Amygdala (tissue), 56 donors: ENCODE measurements at places on chromosomes 3 and 15.

DNA sequence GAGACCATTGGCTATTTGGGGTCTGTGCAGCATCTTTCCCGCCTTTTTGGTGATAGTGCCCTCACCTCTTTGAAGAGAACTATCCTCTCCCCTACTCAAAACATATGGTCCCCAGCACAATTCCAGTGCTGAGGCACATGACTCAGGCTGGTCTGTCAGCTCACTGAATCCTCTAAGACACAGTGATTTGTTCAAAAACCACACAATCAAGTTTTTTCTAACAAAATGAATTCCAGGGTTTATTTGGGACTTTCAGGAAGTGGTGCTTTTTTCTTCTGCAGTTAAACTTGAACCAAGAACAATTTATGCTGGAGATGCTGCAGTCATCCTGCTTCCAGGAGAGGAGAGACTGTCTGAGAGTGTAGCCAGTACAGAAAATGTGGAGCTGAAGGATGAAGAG lies 142.5 kb upstream of the LMCD1 start:
- DNase-seq: no peak

DNA sequence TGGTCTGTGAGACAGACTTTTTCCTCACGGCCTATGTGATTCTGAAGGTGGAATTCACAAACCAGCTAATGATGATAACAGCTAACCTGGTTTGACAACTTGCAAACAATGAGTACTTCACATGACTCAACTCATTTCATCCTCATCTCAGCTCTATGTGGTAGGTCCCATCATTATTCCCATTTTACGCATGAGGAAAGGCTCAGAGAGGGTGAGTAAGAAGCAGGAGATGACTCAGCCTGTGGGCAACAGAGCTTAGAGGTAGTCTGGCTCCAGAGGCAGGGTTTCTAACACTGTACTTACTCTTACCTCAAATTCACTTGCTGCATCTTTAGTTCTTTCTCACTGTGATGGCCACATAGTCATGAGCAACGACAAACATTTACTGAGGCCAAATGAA lies 25.8 kb upstream of the PSMD6 start:
- DNase-seq: no peak

GRCh38 chr3:133227813-133228212 lies 172.0 kb upstream of the BFSP2 start:
- no peak for DNase-seq

- DNase-seq: no peak
Measured at GRCh38 chr3:156952011-156952410, 125.9 kb downstream of the LEKR1 start.

GRCh38 chr15:75029378-75030022 lies 6.1 kb downstream of the PPCDC start:
- peak; percentile 66 for DNase-seq

DNA sequence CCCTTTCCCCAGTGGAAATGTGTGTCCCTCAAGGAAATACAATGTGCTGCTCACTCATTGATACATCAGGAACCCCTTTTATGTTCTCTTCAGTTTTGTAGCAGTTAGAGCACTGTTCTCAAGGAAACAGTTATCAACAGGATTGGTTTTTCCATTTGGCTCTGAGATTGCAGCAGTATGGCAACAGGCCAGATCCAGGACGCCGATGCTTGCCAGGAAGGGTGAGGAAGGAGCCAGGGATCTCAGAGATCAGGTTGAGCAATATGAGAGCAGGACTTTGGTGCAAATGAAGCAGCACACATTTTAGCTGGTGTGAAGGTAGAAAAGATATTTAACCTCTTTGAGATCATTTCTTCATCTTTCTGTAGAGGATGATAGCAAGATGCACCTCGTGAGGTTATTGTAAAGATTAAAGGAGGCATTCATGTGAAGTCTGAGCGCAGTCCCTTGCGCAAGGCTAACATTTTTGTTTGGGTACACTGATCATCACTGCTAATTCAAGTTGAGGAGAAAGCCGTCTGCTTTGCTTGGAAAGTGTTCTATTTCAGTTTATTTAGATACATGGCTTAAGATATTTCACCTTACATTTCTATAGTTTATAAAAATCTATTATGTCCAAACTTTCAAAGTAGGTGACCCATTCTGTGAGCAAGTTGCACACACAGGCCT lies 68.5 kb downstream of the KCNH8 start:
- no peak for DNase-seq

DNA sequence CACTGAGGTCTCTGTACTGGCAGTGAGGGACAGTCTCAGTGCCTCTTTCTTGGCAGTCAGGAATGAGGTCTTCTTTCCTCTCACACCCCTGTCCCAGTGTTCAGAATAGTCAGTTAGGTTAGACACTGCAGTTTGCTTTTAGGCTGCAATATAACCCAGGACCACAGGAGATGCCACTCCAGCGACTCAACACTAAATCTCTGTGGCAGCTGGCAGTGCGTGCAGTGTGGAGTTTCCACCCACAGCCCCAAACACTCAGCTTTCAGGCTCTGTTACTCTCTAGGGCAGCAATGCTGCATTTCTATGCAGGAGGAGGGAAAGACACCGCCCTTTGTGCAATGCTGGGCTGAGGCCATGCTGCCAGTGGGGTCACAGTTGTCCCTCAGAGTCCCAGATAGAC lies 150.2 kb upstream of the SUCLG2 start:
- DNase-seq: no peak

- no peak for DNase-seq
Measured at GRCh38 chr3:156145866-156146265, 25.5 kb downstream of the KCNAB1 start.

- DNase-seq: no peak
Measured at GRCh38 chr3:11362600-11362999, 90.4 kb downstream of the ATG7 start.

DNA sequence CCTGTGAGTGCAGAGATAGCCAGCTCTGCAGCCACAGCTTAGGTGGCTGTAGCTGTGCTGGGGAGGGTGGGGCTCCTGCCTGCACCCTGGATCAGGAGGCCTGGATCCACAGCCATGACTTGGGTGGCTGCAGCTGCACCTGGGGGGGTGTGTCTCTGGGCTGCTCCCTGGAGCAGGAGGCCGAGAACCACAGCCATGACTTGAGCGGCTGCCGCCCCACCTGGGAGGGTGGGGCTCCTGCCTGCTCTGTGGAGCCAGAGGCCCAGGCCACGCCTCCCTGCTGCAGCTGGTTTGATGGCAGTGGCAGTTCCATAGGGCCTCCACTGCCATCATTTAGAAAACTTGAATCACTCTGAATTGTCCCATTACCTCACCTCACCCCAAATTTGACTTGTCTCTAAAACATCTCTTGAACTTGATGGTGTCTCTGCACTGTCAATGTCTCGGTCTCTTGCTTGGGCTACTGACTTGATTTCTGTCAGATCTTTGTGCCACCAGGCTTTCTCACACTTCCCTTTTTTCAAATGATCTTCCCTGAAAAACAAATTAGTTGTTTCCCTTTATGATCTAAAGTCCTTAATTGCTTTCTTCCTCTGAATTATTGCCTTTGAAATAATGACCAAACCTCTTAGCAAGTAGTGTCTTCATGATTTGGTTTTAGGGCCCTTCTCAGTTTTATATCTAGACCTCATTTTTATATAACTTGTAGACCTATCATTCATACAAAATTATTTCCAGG lies 313.2 kb upstream of the MME start:
- DNase-seq: no peak

DNA sequence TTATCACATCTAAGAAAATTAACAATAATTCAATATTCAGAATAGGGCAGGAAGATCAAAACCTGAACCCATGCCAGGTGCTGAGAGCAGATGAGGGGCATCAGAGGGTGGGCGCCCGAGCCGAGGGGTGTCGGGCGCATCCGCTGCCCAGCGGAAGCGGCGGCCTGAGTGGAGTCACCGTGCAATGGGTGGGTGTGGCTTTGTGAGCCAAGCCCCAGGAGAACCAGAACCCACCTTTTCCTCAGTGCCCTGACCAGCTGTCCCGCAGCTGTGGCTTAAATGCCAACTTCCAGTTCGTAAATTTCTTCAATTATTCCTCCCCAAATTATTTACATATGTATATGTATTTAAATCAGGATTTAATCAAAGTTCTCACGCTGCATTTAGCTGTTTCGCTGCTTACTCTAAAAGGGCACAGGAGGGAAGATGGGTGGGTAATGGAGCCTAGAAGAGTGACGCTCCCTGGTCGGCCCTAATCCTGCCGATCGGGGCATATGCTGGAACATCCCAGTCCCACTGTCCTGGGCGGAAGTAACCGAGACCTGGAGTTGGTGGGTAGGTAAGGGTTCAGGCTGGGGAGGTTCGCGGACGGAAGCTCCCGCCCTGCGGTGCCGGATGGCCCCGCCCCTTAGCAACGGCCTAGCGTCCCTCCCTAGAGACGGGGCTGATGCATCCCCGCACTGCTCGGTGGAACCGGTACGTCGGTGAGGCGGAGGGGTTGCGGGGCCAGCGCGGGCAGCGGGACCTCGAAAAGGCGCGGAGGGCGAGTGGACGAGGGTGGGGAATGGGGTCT lies 1.3 kb downstream of the DNAH1 start:
- DNase-seq: no peak

- no peak for DNase-seq
Measured at GRCh38 chr3:106588739-106589138, 719.9 kb upstream of the CBLB start.

DNA sequence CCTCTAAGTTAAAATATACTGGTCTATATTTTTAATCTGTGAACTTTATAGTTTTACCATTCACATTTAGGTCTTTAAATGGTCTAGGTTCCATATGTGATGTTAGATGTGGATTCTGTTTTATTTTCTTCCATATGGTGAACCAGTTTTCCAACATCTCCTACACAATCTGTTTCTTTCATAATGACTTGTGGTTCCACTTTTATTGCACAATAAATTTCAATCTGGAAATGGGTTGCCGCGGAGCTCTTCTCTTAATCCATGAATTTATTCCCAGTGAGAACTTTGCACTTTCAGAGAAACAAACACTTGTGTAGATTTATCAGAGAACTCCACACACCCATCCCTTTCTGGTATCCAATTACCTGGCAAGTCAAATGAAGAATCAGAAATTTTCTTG lies 20.9 kb upstream of the SPPL2A start:
- DNase-seq: no peak

GRCh38 chr3:148106062-148106461 lies 591.6 kb upstream of the AGTR1 start:
- no peak for DNase-seq

- no peak for DNase-seq
Measured at GRCh38 chr3:151074256-151074655, 11.2 kb upstream of the MED12L start.

DNA sequence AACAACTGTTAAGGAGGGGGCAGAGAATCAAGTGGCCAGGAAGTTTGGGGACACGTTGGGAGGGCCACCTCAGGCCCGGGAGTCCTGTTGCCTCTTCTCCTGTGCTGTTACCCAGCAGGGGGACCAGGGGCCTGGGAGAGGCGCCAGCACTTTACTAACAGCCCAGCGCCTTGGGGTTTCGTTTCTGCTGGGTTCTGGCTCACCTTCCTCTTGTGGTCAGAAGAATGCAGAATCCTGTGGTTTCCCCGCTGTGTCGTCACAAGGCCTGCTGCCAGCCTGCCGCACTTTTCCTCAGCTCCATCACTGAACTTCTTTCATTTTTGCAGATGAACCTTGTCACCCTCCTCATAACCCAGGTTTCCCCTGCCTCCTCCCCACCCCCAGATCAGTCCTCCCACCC lies 67.7 kb downstream of the SLC30A4 start:
- DNase-seq: no peak

GRCh38 chr15:97517737-97518136 lies 442.8 kb upstream of the ARRDC4 start:
- DNase-seq: no peak

GRCh38 chr15:31377030-31377429 lies 50.4 kb downstream of the KLF13 start:
- DNase-seq: no peak

- no peak for DNase-seq
Measured at GRCh38 chr15:25695875-25696760, 167.0 kb downstream of the ATP10A start.

- DNase-seq: no peak
Measured at GRCh38 chr3:196778755-196779154, 39.1 kb downstream of the PAK2 start.

GRCh38 chr15:23828786-23829185 lies 141.7 kb upstream of the NDN start:
- no peak for DNase-seq

DNA sequence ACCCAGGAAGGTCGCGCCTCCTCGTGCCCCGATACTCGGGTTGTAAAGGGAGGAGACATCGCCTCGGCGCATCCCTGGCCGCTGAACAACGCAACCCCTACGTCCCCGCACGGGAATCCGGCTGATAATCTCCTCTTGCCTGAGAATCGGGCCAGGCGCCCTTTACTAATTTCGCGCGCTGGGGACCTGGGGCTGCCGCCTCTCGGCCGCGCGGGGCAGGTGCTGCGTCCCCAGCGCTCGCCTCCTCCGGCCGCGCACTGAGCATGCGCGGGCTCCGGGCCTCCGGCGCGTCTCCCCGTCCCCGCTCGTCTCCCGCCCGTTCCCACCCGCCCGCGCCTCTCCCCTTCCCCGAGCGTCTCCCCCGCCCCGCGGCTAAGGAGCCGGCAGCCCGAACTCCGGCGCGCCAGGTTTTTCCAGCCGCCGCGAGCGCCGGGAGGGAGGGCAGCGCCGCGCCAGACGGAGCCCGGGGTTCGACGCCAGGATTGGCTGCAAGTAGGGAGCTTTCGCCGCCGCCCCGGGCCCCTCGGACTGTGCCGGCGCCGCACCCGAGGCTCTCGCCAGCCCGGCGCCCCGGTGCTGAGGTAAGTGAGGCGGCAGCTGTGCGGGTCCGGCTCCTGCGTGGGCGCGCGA lies at the start of gene CNTN4:
TSS of gene CNTN4 (plus strand) at position 469 of the 630 bp plus-strand sequence.
- DNase-seq: peak; percentile 77

- no peak for DNase-seq
Measured at GRCh38 chr3:28077572-28077971, 163.8 kb upstream of the CMC1 start.

DNA sequence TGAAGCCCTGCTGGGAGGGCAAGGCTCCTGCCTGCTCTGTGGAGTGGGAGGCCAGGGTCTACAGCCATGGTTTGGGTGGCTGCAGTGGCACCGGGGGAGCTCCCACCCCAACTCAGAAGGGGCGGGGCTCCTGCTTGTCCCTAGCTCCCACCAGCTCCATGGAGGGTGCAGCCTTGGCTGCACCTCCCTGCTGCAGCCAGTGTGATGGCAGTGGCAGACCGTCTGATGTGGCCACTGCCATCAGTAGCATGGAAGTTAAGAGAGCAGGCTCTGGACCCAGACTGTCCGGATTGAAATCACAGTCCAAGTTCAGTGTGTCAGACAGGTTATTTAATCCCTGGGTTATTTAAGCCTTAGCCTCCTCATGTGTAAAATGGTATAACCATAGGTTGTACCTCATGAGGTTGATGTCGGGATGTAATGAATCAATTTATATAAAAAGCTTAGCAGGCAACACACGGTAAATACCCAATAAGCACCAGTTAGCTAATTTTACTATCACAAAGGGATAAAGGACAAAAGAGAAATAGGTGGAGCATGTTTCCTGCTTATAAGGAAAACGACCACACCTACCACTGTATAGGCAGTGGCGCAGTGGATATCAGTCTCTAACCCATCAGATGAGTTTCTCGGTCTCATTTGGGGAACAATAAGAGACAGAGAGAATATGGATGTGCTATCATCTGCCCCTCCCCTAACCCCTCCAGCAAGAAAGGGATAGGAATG lies 13.1 kb upstream of the NR1I2 start:
- DNase-seq: no peak
